ENCODE measurements at places on chromosomes 13 and 19.

- no peak overlapping the region for H3K27ac ChIP-seq
- no peak overlapping the region for H3K4me3 ChIP-seq
- no peaks in the 10 kb centered on the region for H3K4me1 ChIP-seq
- no peak for ATAC-seq
These were observed 24.0 kb upstream of the TPT1 start for GRCh38 chr13:45364876-45365557.

- H3K4me1 ChIP-seq, result peaks cover 81% of the 10 kb centered on the region
- no peaks in the 10 kb centered on the region for H3K27me3 ChIP-seq
- H3K27ac ChIP-seq, result peak overlapping the region; percentile 80
- H3K4me3 ChIP-seq, result no peak overlapping the region
These were observed 9.8 kb downstream of the BICRA start for GRCh38 chr19:47618771-47619170.

DNA sequence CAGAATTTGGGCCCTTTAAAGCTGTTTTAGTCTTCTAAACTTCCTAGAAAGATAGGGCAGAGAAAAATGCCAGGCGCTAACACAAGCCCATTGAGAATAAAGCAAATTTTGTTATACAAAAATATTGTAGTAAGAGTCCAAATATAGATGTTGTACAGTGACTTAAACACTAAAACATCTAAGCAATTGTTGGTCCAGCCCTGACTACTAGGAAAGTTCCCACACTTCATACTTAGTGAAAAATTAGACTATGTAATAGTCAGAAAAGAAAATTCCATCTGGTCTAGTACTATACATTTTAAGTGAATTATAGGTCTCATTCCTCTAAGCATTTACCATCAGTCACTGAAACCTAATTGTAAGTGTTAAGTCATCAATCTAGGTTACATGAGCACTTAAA, 1518.3 kb upstream of the SLC10A2 start:
- no peak overlapping the region for H3K27ac ChIP-seq
- no peaks in the 10 kb centered on the region for H3K36me3 ChIP-seq
- ATAC-seq, result no peak
- no peaks in the 10 kb centered on the region for H3K4me1 ChIP-seq
- no peaks in the 10 kb centered on the region for H3K27me3 ChIP-seq

DNA sequence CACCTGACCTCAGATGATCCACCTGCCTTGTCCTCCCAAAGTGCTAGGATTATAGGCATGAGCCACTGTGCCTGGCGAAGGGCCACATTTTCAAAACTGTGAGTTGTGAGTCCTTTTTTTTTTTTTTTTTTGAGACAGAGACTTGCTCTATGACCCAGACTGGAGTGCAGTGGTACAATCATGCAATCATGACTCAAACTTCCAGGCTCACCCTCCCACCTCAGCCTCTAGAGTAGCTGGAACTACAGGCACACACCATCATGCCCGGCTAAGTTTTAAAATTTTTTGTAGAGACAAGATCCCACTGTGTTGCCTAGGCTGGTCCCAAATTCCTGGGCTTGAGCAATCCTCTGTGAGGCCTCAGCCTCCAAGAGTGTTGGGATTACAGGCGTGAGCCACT, 3.8 kb upstream of the MYPOP start:
- ATAC-seq, result no peak
- peaks cover 17% of the 10 kb centered on the region for H3K27me3 ChIP-seq
- H3K36me3 ChIP-seq, result no peaks in the 10 kb centered on the region
- no peak overlapping the region for H3K27ac ChIP-seq
- H3K4me1 ChIP-seq, result no peaks in the 10 kb centered on the region

GRCh38 chr13:100984085-100984705, 309.6 kb upstream of the TMTC4 start:
- ATAC-seq, result no peak
- no peak overlapping the region for H3K4me3 ChIP-seq
- H3K4me1 ChIP-seq, result no peaks in the 10 kb centered on the region
- no peaks in the 10 kb centered on the region for H3K36me3 ChIP-seq

DNA sequence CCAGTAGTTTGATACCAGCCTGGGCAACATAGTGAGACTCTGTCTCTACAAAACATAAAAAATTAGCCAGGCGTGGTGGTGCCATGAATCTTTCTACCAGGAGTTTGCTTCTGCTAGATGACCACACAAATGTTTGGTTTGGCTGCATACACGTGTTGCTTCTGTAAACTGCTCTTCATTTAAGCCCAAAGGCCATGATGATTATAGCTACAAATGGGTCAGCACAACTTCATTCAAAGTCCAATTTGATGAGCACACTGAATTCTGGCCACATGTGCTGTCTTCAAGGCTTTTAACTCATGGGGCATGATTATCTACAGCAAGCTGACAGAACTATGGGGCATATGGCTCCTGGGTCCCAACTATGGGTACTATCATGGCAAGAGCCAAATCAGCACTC, 46.3 kb upstream of the DCT start:
- H3K27me3 ChIP-seq, result no peaks in the 10 kb centered on the region
- no peak overlapping the region for H3K27ac ChIP-seq
- no peak overlapping the region for H3K4me3 ChIP-seq

GRCh38 chr19:18735324-18735723, 51.8 kb downstream of the CRTC1 start:
- no peak overlapping the region for H3K4me3 ChIP-seq
- no peak for ATAC-seq
- no peaks in the 10 kb centered on the region for H3K4me1 ChIP-seq
- H3K27me3 ChIP-seq, result no peaks in the 10 kb centered on the region

DNA sequence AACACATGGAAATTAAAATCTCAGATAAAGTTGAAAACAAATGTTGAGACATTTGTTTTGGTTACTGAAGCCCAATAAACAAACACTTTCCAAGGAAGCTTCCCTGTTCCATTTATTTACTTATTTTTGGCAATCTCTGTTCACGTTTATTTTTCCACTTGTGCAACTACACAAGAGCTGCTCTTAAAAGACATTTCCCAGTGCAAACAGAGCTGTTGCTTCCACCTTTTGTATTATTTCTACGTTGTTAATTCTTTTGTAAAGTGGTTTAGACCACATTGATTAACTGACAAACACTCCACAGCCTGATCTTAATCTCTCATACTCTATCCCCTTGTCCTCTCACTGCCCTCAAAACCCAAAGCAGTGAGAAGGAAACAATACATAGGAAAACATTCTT, 757.6 kb downstream of the LIG4 start:
- no peaks in the 10 kb centered on the region for H3K36me3 ChIP-seq
- ATAC-seq, result no peak
- no peaks in the 10 kb centered on the region for H3K27me3 ChIP-seq
- no peaks in the 10 kb centered on the region for H3K4me1 ChIP-seq
- no peak overlapping the region for H3K27ac ChIP-seq
- no peak overlapping the region for H3K4me3 ChIP-seq

DNA sequence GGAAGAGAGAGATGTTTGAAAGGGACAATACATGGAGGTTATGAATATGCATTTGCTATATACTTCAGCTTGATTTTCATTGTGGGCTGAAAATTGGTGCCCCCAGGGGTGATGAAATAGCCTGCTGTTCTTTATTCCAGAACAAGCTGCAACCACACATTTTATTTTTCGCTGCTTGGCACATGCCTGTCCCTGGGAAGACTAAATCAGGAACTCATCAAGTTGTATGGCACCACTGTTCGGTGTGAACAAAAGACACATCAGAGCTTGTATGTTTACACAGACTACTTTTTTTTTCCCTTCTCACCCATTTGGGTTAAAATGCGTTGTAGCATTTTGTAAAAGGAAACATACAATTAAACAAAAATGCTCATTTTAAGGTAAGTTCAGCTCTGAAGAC, 230.7 kb downstream of the NALCN start:
- H3K4me1 ChIP-seq, result no peaks in the 10 kb centered on the region
- no peak overlapping the region for H3K4me3 ChIP-seq
- H3K36me3 ChIP-seq, result no peaks in the 10 kb centered on the region
- no peak overlapping the region for H3K27ac ChIP-seq
- no peaks in the 10 kb centered on the region for H3K27me3 ChIP-seq
- ATAC-seq, result no peak

Measured in gastroesophageal sphincter (tissue), 4 donors.